ENCODE measurements at places on chromosomes 5 and 9.

DNA sequence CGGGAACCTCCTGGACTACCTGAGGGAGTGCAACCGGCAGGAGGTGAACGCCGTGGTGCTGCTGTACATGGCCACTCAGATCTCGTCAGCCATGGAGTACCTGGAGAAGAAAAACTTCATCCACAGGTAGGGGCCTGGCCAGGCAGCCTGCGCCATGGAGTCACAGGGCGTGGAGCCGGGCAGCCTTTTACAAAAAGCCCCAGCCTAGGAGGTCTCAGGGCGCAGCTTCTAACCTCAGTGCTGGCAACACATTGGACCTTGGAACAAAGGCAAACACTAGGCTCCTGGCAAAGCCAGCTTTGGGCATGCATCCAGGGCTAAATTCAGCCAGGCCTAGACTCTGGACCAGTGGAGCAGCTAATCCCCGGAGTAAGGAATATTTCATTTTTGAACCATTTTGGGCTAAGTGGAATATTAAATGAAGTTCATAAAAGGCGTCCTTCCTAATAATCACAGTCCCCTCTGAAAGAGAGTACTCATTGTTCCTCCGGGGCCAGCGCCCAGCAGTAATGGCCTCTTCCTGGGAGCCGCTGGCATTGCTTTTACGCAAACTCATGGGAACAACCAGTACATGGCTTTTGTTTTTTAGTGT is 23.6 kb downstream of the QRFP start:
- peaks cover 76% of the 10 kb centered on the region for H3K36me3 ChIP-seq
- DNase-seq, result no peak
- no peak overlapping the region for H3K27ac ChIP-seq
- H3K27me3 ChIP-seq, result no peaks in the 10 kb centered on the region

DNA sequence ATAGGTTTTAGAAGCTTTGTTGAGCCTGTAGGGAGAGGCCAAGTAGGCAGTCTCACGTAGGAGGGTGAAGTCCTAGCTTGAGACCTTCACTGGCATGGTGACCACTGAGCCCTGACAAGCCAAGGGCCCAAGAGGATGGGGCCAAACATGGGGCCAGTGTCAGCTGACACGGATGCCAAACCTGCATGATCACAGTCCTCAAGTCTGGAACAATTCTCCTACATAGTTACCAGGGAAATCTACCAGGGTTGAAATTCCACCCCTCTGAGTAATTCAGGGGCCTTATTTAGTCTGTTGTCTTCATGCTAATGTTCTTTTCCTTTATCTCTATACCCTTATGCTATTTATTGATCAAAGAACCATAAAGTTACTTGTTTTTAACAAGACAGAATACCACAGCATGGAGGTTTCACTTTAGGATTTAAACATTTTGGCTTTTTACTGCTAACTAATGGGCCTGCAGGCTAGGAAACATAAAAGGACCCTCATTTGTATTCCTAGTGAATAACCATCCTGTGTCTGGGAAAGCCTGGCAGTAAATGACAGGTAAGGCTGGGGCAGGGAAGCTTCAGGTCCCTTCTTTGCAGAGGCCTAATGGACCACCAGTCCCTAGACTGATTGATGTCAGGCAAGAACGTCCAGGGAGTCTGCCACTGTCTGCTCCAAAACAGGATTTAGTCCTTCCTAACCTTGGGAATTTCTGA is 140.8 kb downstream of the FGF1 start:
- peaks cover 22% of the 10 kb centered on the region for H3K4me1 ChIP-seq
- H3K4me3 ChIP-seq, result no peak overlapping the region
- H3K27ac ChIP-seq, result no peak overlapping the region
- DNase-seq, result no peak
- no peaks in the 10 kb centered on the region for H3K27me3 ChIP-seq

DNA sequence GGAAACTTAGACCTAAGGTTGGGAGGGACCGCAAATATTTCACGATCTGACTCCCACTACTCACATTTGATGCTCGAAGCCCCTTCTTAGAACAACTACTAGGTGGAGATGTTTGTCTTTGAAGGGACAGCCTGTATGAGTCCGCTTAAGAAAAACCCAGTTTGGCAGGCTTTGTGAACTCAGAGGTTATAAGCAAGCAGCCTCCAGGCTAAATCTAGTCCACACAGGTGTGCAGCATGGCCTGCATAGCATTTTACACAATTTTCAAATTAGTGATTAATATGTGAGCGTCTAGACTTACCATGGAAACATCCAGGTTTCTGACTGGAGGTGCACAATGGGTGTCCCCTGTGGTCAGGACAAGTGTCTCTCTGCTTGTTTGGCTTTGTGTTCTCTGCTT is 127.1 kb downstream of the KIF4B start:
- H3K27me3 ChIP-seq, result no peaks in the 10 kb centered on the region
- H3K4me3 ChIP-seq, result no peak overlapping the region
- H3K27ac ChIP-seq, result no peak overlapping the region
- H3K4me1 ChIP-seq, result no peaks in the 10 kb centered on the region

DNA sequence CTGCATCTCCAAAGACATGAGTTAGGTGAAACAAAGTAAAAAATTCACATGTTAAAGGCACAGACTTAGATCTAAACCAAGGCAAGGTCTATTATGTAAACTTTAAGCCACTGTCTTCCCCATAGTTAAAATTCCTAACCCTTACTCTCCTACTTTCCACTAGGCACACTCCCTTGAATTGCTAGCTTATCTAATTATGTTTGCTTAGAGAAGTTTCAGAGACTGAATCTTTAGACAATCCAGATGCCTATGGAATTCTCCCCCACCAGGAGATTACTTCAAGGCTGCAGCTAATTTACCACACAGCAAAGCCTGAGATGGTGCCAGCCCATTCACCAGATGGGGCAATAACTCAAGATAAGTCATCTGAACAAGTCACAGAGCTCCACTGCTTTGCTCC is 803.1 kb upstream of the COX7C start:
- H3K4me1 ChIP-seq, result no peaks in the 10 kb centered on the region
- H3K27ac ChIP-seq, result no peak overlapping the region
- no peak overlapping the region for H3K4me3 ChIP-seq
- no peak for DNase-seq
- H3K36me3 ChIP-seq, result no peaks in the 10 kb centered on the region

DNA sequence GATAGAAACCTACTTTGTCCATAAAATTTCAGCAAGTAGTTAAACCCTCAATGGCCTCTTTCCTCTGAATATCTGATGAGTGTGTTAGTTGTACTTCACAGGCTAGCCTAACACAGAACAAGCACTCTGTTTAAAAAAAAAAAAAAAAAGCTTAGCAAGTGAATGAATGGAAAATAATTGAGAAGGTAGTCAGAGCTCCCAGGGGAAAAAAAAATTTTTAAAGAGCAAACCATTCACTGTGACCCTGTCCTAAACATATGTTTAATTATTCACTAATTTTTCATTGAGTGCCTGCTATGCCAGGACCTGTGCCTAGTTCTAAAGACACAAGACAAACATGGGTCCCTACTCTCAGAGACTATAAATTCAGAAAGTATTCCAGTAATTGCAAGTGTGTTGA is 69.3 kb downstream of the SH3RF2 start:
- H3K4me3 ChIP-seq, result no peak overlapping the region
- no peaks in the 10 kb centered on the region for H3K27me3 ChIP-seq
- DNase-seq, result no peak

GRCh38 chr9:38075272-38075671 is 6.2 kb upstream of the SHB start:
- no peaks in the 10 kb centered on the region for H3K27me3 ChIP-seq
- H3K4me3 ChIP-seq, result no peak overlapping the region
- H3K36me3 ChIP-seq, result no peaks in the 10 kb centered on the region
- no peak overlapping the region for H3K27ac ChIP-seq

DNA sequence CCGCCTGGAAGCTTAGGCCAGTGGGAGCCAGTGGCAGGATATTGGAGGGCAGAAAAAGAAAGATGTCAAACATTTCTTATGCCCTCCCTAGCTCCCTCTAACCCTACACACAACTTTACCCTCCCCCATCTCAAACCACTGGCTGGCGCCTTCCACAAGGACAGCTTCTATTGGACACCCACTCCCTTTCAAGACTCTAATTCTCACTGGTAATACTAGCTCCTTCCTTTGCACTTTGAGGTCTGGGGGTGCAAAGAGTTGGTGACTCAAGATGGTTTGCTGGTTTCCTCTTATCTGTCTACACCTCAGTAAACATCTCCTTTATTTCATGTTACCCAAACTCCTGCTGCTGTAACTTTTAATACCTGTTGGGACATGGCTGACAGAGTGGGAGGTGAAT is 11.6 kb upstream of the ITGA1 start:
- H3K27me3 ChIP-seq, result peaks cover 10% of the 10 kb centered on the region
- no peak overlapping the region for H3K27ac ChIP-seq
- no peak overlapping the region for H3K4me3 ChIP-seq
- no peaks in the 10 kb centered on the region for H3K4me1 ChIP-seq

GRCh38 chr5:81023261-81023970 is 63.3 kb downstream of the RASGRF2 start:
- no peaks in the 10 kb centered on the region for H3K4me1 ChIP-seq
- no peak overlapping the region for H3K27ac ChIP-seq
- DNase-seq, result no peak
- no peak overlapping the region for H3K4me3 ChIP-seq

DNA sequence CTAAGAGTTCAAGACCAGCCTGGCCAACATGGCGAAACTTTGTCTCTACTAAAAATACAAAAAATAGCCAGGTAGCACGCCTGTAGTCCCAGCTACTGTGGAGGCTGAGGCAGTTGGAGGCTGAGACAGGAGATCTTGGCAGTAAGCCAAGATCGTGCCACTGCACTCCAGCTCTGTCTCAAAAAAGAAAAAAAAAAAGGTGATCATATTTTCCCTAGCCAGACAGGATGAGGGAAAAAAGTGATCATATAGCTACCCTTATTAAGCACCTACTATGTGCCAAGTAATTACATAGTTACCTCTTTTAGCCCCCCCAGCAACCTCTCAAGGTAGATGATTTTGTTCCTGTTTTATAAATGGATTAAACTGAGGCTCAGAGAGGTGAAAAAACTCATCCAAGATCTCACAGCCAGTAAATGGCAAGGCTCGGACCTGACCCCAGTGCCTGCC is 18.1 kb upstream of the RPL26L1 start:
- H3K36me3 ChIP-seq, result peaks cover 76% of the 10 kb centered on the region
- no peak overlapping the region for H3K27ac ChIP-seq
- DNase-seq, result no peak
- H3K27me3 ChIP-seq, result no peaks in the 10 kb centered on the region
- H3K4me1 ChIP-seq, result no peaks in the 10 kb centered on the region
- no peak overlapping the region for H3K4me3 ChIP-seq

- no peak overlapping the region for H3K27ac ChIP-seq
- H3K4me3 ChIP-seq, result no peak overlapping the region
- H3K27me3 ChIP-seq, result no peaks in the 10 kb centered on the region
- no peak for DNase-seq
- peaks cover 100% of the 10 kb centered on the region for H3K36me3 ChIP-seq
- H3K4me1 ChIP-seq, result peaks cover 20% of the 10 kb centered on the region
Observed at GRCh38 chr9:33032292-33032691, 7.2 kb downstream of the DNAJA1 start.

GRCh38 chr9:131618071-131618479 is 72.8 kb downstream of the PRRT1B start:
- no peak overlapping the region for H3K4me3 ChIP-seq
- peaks cover 15% of the 10 kb centered on the region for H3K36me3 ChIP-seq
- no peaks in the 10 kb centered on the region for H3K27me3 ChIP-seq

DNA sequence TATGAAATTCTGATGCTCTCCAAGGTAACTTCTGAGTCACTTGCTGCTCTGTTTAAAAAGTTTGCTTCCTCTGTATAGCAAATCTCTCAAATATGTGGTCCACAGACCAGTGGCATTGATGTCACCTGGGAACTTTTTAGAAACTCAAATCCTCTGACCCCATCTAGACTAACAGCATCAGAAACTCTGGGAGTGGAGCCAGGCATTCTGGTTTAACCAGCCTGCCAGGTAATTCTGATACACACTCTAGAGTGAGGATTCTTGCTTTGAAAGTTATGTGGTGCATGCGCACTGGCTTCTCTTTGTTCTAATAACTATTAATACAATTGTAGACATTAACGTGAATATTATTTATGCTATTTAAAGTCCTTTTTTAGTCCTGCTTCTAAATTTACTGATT is 298.1 kb downstream of the SLF1 start:
- no peak overlapping the region for H3K4me3 ChIP-seq
- H3K27me3 ChIP-seq, result no peaks in the 10 kb centered on the region
- H3K4me1 ChIP-seq, result no peaks in the 10 kb centered on the region
- no peak overlapping the region for H3K27ac ChIP-seq

DNA sequence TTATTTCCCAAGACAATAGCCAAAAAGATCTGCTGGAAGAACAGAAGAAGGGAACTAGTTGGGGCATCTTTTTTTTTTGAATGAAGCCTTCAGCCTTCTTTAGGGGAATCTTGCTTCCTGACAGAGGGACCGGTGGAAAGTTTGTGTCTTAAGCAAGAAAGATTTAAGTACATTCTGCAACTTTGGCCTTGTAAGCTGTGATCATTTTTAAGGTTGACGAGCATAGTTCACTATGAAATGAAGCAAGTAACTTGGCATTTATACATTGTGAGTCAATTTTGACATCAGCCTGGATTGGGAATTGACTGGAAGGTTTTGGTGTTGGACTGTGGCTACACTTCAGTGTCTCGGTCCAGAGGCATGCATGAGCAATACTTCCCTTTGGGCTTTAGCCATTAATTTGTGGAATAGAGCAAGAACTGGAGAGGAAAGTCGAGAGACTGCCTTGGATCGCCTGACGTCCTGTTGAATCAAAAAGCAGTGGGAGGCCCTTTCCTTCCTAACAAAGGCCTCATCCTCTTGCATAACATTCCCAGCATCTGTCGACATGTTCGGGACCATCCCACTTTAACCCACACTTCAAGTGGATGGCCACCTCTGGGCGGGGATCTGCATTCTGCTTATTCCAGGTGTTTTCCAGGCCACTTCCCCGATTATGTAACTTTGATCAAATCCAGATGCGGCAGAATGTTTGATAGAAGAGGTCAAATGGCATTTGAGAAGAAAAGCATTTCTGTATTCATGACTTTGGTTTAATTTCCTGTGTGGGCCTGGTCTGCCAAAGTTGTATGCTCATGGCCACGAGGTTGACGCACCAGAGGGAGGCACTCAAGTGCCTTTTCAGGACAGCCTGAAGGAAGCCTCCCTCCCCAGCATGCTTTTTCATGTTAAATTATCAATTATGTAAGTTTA is 12.5 kb downstream of the ABL1 start:
- no peaks in the 10 kb centered on the region for H3K27me3 ChIP-seq
- DNase-seq, result peak; percentile 85
- H3K4me1 ChIP-seq, result peaks cover 36% of the 10 kb centered on the region
- H3K4me3 ChIP-seq, result no peak overlapping the region

GRCh38 chr5:180786531-180787398 is 15.8 kb downstream of the MGAT1 start:
- DNase-seq, result peak; percentile 63
- no peak overlapping the region for H3K4me3 ChIP-seq
- peaks cover 23% of the 10 kb centered on the region for H3K4me1 ChIP-seq
- peak overlapping the region; percentile 62 for H3K27ac ChIP-seq
- no peaks in the 10 kb centered on the region for H3K27me3 ChIP-seq

Data from RWPE2 (cell line).